ENCODE measurements at places on chromosomes 16 and 17.
A peak's percentile ranks its signal among the peaks of the same experiment; 100 is the strongest.

GRCh38 chr17:42913522-42913921 lies 12.9 kb downstream of the G6PC1 start:
- DNase-seq = no peak

- DNase-seq = no peak
Observed at GRCh38 chr17:28963055-28963611, 11.8 kb upstream of the PHF12 start.

DNA sequence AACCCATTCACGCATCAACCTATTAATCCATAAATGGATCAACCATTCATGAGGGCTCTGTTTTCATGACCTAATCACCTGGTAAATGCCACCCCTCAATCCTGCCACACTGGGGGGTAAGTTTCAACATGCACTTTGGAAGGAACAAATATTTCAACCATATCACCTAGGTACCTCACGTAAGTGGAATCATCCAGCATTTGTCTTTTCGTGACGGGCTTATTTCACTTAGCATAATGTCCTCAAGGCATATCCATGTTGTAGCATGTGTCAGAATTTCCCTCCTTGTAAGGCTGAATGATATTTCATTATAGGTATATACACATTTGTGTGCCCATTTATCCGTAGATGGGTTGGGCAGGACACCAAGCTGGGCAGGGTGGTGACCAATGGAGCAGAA lies 35.6 kb downstream of the ANKRD40 start:
- no peak for DNase-seq

DNA sequence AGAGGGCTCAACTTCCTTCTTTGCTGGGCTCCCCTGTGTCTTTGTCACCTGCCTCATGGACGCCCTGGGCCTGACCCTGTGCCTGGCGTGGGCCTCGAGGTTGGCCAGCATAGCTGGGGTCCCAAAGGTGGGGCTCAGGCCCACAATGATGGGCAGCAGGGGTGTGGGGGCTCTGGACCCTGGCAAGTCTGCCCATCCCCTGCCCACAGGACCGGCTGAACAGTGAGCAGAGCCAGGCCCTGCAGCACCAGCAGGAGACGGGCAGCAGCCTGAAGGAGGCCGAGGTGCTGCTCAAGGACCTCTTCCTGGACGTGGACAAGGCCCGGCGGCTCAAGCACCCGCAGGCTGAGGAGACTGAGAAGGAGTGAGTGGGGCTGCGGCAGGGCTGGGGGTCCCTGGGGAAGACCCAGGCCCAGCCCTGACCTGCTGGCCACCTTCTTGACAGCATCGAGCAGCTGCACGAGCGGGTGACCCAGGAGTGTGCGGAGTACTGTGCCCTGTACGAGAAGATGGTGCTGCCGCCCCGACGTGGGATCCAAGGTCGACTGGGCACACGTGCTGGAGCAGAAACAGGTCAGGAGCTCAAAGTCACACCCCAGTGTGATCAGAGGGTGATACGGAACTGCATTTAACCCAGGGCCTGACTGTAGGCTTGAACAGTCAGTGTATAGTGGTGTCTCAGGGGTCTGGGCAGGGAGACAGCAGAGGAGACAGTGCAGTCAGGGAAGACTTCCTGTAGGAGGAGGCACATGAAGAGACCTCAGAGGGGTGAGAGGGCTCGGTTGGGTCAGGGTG lies 3.8 kb downstream of the EVPLL start:
- no peak for DNase-seq

DNA sequence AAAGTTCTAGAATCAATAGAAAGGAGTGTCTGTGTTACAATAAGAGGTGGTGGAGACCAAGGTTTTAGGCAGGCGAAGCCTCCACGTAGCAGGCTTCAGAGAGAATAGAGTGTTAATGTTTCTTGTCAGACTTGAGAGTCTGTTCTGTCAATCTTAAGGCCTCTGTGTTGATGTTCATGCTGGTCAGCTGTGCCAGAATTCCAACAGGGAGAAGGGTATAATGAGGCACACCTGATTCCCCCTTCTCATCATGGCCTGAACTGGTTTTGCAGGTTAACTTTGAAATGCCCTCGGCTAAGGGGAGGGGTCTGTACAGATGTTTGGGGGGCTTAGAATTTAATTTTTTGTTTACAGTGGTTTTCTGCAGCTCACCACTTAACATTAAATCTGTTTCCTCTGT lies 46.0 kb downstream of the RNF112 start:
- DNase-seq = no peak

DNA sequence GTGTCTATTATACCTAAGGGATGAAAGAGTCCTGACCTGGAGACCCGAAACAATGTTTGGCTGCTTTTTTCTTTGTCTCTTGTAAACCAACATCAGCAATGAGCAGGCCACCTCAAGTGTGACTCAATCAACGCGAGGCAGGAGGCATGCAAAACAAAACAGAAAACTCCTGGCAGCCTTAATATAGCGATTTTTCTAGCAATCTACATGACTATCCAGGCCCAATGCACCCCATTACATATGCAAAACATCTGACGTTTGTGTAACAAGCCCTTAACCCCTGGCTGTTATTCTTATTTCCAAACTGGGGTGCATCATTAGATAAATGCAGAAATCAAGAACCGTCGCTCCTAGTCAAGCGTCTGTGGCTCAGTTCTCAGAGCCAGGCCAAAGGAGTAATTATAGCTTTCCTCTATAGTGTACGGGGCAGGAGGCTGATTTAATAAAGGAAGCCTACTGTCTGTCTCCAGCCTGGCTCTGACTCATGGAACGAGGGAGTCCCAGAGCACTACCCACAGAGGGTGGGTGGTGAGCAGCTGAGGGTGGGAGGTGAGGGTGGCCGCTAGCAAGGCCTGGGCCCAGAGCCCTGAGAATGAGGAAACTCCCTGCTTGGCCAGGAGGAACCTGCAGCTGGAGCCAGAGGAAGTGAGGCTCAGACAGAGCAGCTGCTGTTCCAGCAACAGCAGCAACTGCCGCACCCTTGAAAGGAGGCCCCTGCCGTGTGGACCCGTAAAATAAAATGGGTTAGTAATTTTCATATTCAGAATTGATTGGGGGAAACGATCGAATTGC lies 43.9 kb downstream of the CHD9 start:
- no peak for DNase-seq

- DNase-seq = no peak
Observed at GRCh38 chr17:45867702-45868101, 23.0 kb downstream of the SPPL2C start.

DNA sequence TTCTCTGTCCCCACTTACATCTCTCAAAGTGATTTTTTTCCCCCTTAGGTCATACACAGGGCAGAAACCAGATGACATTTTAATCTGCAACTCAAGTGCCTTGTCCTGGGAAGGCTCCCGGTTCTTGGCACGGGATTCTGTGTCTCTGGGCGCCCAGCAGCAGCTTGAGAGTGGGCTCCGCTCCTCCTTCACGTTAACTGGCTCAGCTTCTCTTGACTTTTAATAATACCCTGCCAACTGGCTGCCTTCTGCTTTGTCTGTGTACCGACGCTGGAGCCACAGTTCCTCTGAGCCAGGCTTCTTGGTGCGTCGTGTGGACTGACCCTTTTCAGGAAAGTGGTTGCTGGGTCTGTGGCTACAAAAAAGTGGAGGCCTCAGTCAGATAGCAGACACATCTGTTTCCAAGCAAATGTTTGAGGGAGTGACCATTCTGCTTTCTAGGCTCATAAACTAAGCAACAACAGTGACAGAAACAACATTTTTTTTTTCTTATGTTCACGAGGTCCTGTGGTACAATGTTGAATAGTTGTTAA lies 64.9 kb downstream of the IRF8 start:
- no peak for DNase-seq

GRCh38 chr17:31318298-31318801 lies 3.1 kb downstream of the EVI2A start:
- DNase-seq = peak; percentile 50

GRCh38 chr16:31063843-31064611 lies 10.0 kb downstream of the ZNF668 start:
- no peak for DNase-seq

DNA sequence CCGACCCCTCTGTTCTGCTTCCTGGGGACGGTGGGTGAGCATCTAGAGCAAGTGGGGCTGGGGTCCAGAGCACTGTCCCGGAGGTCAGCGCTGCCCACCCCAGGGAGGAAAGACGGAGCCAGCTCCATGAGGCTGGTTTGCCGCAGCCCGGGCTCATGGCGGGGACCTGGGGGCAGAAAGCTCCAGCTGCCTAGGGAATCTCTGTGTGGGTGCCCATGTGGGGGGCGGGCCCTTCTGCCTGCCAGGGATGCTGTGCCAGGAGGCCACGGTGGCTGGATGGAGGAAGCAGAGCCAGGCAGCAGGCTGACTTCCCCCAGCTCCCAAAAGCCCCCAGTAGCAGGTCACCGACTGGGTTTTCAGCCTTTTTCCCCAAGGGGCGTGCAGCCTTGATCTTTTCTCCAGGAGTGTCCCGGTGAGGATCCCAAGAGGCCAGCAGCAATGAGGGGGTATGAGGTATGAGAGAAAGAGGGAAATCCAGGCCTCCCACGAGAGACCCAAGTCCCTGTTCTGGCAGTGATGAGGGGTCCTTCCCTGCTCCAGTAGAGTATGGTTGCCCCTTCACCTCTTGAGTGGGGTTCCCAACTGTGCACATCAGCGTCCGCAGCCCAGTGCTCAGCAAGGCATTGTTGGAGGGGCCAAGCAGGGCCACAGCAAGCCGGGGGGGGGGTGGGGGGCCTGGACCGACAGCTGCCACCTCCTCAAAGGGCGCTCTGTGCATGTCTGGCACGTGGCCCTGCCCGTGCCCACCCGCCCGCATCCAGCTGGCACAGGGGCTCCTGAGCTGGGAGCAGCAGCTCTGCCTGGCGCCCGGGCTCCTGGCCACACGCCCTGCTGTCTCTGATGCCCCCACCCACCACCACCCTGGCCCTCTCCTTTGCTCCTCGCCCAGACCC lies 15.6 kb upstream of the BCAR1 start:
- DNase-seq = no peak

GRCh38 chr17:27496437-27496943 lies 40.2 kb downstream of the KSR1 start:
- no peak for DNase-seq

DNA sequence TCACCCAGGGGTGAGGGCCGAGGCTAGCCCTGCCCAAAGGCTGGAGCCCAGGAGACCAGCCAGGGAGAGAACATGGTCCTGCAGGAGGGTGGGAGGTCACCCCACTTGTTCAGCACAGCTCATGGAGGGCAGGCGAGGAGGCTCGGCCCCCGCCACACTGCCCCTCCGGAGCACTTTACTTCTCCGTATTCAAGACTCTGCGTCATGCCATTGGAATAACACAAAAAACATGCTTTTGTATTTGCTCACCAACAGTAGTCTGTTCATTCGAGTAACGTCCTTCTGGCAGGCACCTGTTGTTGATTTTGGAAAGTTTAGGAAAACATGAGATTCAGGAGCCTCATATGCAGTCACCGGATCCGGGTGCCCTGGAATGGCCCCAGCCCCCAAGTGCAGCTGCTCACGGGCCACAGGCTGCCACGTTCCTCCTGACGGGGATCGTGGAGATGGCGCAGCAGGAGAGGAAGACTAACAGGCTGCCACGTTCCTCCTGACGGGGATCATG lies 81.1 kb upstream of the DNAH17 start:
- no peak for DNase-seq

DNA sequence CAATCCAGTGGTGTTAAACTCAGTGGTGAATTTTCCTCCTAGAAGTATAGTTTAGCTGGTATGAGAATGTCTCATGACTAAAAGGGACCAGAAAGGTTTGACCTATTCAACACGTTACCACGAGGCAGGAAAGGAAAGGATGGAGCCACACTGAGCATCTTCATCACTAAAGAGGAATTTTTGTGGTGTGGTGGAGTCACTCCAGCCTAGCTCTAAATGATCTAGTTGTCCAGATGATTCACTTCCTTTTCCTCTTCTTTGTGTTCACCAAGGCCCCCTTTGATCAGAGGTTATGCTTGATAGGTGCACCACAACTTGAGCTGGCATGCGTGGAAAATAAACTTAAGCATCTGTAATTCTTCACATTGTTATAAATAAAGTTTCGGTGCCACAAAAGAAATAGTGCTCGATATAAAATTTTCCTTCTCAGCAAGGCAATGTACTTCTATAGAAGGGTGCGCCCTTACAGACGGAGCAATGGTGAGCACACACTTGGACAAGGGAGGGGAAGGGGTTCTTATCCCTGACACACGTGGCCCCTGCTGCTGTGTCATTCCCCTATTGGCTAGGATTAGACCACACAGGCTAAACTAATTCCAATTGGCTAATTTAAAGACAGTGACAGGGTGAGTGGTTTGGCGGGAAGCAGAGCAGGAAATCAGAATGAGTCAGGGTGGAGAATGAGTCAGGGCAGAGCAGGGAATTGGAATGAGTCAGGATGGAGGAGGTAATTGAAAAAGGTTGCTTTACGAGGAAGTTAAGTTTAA lies 254.6 kb downstream of the HS3ST3A1 start:
- no peak for DNase-seq

- DNase-seq = no peak
Observed at GRCh38 chr16:79008869-79009179, 591.7 kb downstream of the MAF start.

DNA sequence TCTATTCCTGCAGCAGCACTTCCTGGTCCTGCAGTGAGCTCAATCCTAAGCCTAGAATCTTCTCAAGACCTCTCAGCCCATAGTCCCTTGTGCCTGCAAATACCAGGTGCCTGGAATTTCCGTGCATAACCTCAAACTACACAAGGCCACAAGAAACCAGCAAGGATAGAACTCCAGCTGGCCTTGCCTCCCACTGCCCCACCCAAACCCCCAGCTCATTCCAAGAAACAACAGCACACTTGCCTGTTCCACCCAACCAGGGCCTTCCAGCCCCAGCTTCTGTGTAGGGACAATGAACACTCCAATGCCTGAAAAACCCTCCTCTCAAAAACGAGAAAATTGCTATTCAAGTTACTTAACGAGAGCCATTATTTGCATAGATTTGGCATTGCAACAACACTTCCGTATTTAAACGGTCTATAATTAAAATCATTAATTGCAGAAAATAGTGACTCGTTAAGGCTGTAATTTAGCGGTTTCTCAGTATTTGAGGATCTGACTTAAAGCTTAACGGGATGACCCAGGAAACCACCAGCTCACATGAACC lies 147.0 kb downstream of the C16orf78 start:
- no peak for DNase-seq

DNA sequence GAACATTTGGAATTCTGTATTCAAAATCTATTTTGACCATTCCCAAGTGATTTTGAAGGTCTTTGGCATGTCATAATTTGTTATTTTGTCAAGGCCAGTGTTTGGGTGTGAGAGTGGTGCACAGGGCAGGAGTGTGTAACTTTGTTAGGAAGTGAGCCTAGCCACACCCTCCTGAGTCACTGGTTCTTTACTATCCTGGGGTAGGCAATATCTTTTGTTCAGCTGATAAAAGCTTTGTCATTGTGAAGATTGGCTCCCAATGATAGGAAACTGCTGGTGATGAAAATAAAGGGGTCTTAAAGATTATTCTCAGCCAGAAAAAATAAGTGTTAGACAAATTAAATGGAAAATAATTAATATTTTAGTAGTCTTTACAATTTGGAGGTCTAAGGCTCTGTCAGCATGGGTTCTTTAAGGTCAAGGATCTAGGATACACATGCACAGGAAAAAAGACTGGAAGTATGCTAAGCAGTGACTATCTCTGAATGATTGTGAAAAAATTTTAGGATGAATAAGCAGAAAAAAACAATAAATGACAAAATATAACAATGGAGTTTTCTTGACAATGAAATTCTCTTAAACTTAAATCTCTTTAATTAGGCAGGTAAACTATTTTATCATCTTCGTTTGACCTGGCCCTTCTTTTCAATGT lies 5.1 kb downstream of the UBN1 start:
- no peak for DNase-seq

GRCh38 chr17:44558334-44558709 lies 1.0 kb downstream of the FZD2 start:
- DNase-seq = no peak
